ENCODE measurements at places on chromosomes 12 and 14. TPM values are rescaled to one million over a fixed set of nuclear protein-coding genes. Genes with fewer than 3 reads are reported as not detected.

The NUAK1 gene
- 16.6 TPM for total RNA-seq

The STAC3 gene
- 3.3 TPM for total RNA-seq

The SLC6A13 gene
- total RNA-seq, result 0.90 TPM

The SMOC1 gene
- total RNA-seq, result 0.38 TPM

The GSKIP gene
- 27.6 TPM for total RNA-seq

The PRPF40B gene
- 9.2 TPM for total RNA-seq

The B4GALNT1 gene
- total RNA-seq, result 1.3 TPM

The OVCH1 gene
- not detected for total RNA-seq

The ACADS gene
- total RNA-seq, result 5.6 TPM

Measured in endothelial cell (in vitro differentiated cells).